Stimulated activated CD4-positive, alpha-beta T cell treated with anti-CD3 and anti-CD28 coated beads, TNF-alpha, amount 100 ng/mL, for 4 hours (primary cell): ENCODE measurements at places on chromosomes 13 and 19.

DNA sequence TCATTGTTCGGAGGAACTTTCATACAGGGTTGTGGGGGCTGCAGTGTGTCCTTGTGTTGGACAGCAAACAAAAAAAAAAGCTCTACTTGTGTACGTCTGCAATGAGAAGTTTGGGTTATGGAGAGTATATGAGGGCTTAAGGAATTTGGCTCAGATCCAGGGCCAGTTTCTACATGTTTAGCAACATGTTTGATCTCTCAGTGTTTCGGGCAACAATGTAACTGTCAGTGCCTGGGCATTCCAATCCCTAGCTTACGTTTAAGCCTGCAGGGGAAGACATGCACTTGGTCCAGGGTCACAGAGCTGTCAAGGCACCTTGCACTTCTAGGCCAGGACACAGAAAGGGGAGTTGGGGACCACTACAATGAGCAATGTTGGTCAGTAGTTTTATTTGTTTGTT, 13.9 kb downstream of the ZNF543 start:
- no peak for DNase-seq

GRCh38 chr13:97285221-97285955, 63.3 kb downstream of the MBNL2 start:
- no peak for DNase-seq

DNA sequence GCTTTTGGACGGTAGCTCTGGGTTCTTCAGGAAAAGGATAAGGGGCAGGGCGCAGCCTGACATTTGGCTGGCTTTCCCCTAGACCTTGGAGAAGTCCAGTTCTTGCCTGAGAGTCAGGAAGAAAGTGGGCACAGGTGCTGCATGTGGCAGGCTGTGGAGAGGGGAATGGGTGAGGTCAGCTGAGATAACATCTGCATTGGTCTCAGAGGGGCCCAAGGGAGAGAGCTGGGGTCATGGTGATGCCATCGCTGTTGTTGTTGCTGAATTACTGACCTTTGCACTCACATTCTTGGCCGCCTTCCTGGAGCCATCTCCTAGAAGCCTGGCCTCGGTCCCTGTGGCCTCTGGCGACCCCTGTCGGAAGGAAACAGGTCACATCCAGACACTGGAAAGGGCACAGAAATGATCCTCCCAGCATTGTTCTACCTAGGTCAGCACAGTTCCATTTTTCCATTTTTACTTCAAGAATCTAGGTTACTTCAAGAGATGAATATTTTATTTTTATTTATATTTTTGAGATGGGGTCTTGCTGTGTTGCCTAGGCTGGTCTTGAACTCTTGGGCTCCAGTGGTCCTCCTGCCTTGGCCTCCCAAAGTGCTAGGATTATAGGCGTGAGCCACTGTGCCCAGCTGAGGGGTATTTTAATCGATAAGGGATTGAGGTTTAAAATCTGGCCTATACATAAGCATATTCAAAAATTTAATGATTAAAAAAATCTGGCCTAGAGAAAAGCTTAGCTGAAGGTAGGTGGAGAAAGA, 6.5 kb upstream of the LIPE start:
- DNase-seq = peak; percentile 47

GRCh38 chr13:32164622-32165268, 133.2 kb downstream of the FRY start:
- no peak for DNase-seq

DNA sequence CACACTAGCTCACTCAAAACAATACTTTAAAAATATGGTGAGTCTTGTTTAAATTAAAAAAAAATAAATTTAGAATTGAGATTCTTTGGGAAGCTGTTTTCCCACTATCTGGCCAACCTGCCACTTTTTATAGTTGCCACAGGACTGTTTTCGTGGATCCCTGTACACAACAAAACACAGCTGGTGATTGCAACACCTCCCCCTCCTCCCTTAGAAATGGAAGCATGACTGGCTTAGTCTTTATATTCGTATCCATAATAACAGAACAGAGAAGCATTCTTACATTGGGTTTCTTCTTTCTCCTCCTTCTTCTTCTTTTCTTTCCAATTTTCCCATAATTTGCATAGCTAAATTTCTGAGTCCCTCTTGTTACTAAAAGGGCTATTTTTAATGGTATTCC, 79.5 kb upstream of the GJB6 start:
- no peak for DNase-seq

DNA sequence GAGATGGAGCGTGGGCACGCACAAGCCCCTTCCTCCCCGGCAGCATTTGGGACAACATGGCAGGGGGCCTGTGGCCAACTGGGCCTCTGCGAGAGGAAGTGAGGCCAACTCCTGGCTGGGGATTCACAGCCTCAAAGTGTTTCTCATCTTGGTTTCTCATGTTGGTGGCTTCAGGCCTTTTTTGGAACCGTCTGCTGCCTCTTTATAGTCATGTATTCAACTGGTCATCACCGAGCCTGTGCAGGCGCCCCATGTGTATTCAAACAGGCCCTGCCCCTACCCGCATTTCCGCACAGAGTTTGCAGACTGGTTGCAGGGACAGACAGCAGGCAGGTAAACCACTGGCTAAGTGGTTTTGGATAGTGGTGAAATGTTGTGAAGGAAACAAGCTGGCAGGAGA, 17.3 kb upstream of the RELB start:
- DNase-seq = no peak

GRCh38 chr19:11005521-11005920, 44.7 kb downstream of the SMARCA4 start:
- no peak for DNase-seq

- no peak for DNase-seq
Measured at GRCh38 chr19:44623080-44623479, 9.7 kb downstream of the IGSF23 start.

DNA sequence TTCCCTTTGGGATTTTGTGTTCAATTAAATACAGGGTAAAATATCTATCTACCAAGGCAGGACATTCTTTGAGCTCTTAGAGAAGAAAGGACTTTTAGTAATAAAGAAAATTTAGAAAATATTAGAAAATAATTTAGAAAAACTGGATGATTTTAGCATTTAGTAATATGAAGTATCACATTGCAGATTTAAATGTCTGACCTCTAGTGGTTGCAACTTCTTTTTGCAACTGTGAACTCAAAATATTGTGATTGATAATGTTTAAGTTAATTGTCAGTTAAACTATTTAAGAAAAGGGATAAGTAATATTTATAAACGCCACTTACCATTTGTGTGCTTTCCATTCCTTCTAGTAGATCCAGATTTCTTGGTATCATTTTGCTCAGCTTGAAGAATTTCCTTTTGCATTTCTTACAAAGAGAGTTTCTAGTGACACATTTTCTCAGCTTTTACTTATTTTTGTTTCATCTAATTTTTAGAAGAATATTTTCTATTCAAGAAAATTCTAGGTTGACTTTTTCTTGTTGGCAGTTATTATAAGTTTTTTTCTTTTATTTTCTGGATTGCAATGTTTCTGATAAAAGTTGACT, 10.3 kb upstream of the POSTN start:
- DNase-seq = no peak

GRCh38 chr19:33254245-33254824, 28.7 kb upstream of the SLC7A10 start:
- DNase-seq = no peak

- no peak for DNase-seq
Measured at GRCh38 chr13:76636829-76637228, 249.4 kb downstream of the KCTD12 start.

GRCh38 chr19:584240-585001, 5.3 kb upstream of the HCN2 start:
- peak; percentile 44 for DNase-seq

DNA sequence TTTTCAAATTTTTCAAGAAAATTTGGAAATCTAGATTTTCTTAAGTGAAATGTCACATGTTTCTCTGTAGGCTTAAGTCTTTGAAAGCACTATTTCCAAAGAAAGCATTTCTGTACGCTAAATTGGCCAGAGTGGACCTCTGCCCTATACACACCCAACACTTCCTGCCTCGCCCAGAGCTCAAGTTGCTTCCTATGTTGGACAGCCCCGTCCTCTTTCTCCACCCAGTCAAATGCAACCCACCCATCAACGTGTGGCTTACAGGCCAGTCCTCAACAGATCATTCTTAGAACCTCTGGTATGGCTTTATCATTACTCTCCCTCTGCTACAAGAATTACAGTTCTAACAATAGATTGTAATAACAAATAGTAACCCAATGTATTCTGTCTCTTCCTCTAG, 24.2 kb downstream of the KLF12 start:
- no peak for DNase-seq

DNA sequence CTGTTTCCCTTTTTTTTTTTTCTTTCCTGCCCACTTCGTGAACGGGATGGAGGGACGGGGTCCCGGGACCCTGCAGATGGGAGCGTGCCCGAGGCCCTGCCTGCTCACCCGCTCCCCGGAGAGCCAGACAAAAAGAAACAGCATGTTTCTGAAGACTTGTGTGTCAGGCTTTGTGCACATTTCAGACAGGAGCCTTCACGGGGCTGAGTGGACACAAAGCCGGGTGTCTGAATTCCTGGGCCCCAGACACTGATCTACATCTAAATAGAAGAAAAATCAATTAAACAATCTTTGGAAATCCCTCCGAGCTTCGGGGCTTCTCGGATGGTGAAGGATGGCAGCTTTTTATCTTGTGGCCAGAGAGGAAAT, 4.2 kb downstream of the PGPEP1 start:
- DNase-seq = no peak

- no peak for DNase-seq
Measured at GRCh38 chr13:44448875-44449274, 75.3 kb downstream of the SERP2 start.

- DNase-seq = no peak
Measured at GRCh38 chr13:51125495-51126226, 14.6 kb upstream of the C13orf42 start.

- no peak for DNase-seq
Measured at GRCh38 chr13:108437496-108437895, 168.0 kb downstream of the TNFSF13B start.

DNA sequence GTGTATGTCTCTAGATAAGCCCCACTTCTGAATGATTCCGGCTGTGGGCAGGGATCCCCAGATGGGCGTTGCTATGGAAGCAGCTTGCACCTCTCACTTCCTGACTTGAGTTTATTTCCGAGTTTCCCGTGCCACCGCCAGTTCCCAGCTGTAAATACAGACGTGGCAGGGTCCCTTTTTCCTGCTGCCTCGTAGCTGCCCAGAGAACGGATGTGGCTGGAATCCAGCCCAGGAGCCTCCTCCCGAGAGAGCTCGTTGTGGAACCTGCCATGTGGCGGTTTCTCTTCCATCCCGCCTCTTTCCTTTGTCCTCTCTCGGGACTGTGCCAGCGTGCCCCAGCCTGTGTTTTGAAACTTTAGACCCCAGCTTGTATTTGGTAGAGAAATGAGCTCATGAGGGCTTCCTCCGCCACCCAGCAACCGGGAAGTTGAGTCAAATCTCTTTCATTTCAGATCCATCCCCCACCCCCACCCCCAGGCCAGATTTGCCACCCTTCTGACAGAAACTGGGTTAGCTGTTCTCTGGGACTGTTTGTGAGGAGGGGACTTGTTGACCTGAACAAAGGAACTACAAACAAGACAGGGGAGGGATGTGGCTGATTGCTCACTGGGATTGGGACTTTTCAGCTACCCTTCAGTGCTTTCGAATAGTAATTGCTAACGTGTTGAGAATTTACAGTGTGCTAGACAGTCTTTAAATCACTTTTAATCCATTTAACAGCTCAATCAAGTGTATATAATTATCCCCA, 96.6 kb downstream of the SIPA1L3 start:
- no peak for DNase-seq

GRCh38 chr13:25798998-25799397, 252.8 kb downstream of the SHISA2 start:
- no peak for DNase-seq

DNA sequence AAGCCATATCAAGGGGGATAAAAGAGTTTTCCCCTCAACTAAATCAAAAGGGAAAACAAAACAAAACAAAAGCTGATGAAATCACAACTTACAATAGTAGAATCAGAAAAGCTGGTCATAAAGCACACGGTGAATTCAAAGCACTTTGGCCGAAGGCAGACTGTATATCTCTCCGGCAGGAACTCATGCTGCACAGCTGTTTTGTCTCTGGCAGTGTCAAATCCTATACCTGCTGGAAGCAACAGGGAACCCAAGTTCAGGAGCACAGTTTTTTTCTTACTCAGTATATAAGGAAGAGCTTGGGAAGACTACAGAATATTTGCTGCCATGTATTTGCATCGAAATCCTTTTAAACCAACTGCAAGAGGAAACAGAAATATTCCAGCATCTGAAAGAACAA, 213.7 kb downstream of the RFC3 start:
- no peak for DNase-seq

DNA sequence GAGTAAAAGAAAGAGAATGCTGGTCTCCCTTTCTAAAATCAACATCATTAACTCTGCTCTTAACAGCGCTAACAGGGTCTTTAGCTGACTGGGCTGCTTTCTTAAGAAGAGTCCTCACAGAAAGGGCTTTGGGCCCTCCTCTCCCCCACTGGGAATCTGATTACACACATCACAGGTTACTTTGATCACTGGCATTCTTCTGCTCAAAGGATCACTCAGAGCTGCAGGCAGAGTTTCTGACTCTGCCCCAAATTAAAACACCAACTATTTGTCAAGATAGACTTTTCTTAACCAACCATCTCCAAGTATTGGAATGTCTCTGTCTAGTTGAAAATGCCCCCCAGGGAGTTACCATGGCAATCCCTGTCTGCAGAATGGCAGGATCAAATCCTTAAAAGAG, 31.1 kb upstream of the SIAH3 start:
- DNase-seq = no peak

GRCh38 chr13:113411216-113412023, 41.9 kb downstream of the ADPRHL1 start:
- no peak for DNase-seq

GRCh38 chr13:34214686-34215085, 396.7 kb downstream of the RFC3 start:
- DNase-seq = no peak

- DNase-seq = no peak
Measured at GRCh38 chr13:71851498-71852409, 15.2 kb downstream of the DACH1 start.

GRCh38 chr19:19305696-19306095, 14.6 kb downstream of the SUGP1 start:
- no peak for DNase-seq

DNA sequence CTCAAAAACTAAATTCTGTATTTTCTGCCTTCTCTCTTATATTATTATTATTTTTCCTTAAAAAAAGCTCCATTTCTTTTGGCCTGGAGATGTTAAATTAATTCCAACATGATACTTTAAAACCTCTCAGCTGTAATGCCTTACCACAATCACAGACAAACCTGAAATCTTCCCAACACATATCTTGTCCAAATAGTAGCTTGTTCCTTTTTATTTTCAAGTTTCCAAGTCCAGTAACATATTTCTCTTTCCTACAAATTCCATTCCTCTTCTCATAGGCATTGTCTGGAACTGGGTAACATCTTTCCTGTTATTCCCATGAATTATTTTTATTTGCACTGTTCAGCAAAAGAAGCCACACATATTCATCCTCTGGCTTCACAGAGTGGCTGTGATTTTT, 137.0 kb downstream of the SLITRK6 start:
- no peak for DNase-seq
